ENCODE measurements at places on chromosomes 16 and 17.

DNA sequence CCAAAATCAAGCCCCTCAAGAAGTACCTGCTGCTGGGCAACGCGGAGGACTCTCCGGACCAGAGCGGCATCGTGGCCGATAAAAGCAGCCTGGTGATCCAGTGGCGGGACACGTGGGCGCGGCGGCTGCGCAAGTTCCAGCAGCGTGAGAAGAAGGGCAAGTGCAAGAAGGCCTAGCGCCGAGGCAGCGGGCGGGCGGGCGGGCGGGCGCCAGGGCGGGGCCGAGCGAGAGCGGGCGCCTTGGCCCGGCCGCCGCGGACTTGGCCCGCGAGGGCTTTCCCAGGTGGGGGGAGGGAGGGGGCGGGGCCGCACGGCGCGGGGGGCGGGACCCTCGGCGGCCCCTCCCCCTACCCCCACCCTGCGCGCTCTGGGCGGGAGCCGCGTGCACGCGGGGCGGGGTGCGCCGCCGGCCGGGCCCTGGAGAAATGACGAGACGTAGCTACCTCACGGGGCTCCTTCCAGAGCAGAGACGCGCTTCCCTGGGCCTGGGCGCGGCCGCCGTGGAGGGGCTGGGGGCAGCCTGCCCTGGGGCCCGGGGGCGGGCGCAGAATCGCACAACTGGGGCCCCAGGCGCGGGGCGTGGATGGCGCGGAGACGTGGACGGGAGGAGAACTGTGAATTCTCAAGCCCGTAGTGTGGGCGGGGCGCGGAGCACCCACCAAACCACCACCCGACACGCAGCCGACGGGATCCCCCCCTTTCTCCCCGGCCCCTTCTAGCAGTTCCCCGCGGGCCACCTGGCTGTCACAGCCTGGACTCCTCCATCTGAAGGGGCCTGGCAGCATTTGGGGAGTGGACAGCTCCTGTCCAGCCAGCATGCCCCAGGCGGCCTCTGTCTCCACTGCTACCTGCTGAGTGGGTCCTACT lies 218.7 kb downstream of the NTN1 start:
- DNase-seq, result no peak

DNA sequence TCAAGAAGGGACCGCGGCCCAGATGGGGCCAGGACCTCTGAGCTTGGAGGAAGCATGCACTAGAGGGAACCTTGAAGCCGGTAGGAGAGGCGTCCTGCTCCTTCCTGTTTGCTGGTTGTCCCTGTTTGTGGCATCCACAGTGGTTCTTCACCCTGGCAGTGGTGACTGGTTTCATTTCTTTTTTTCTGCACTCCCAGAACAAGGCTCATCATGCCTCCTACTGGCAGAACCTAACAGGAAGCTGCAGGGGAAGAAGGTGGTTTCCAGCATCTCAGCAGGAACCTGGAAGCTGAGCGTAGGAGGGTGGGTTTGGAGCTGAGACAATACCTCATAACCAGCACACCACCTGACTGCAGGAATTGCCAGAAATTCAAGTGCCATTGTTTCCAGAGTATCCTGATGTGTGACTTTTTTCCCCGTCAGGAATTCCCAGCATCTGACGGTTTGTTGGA lies 5.8 kb downstream of the TMEM231 start:
- DNase-seq, result no peak

DNA sequence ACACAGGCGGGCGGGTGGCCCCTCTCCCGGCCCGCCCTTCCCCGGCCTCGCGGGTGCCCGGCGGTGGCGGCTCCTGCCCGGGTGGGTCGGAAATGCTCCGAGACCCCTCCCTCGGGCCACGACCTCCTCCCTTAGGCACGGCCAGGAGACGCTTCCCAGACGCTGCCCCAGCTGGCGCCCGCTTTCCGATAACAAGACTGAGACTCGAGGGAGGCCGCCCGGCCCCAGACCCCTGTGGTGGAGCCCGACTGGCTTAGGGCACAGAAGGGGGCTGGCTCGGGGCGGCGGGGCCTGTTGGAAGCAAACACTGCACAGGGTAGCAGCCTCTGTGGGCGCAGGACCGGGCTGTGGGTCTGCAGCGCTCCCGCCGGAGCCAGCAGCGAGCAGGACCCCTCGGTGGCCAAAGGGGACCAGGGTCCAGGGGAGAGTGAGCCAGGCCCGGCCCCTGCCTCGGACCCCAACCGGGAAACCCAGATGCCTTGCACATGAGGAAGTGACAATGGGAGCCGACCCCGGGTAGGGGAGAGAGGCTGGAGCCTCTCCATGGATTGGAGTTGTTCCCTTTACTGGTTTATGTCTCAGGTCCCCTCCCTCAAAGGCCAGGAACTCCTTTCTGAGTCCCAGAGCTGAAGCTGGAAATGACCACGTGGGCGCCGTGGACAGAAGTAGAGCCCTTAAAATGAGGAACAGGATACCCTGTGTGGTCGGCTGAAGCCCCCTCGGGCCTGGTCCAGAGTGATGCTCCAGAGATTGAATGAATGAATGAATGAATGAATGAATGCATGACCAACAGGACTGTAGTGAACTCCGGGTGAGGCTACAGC lies 19.8 kb upstream of the ADCY7 start:
- no peak for DNase-seq

DNA sequence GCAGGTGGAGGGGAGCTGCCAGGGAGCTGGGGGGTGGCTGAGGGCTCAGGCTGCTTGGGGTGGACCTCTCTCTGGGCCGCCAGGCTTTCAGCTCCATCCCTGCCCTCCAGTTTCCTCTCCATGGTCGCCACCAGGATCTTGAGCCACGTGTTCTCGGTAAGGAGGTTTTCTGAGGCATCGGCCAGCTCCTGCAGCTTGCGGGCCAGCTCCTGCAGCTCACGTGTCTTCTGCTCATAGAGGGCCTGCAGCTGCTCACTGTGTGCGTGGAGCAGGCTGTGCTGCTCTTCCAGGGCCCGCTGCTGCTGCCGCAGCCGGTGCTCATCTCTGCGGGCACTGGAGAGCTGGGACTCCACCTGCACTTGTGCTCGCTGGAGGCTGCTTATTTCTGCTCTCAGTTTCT lies 11.0 kb downstream of the SNN start:
- DNase-seq, result no peak

DNA sequence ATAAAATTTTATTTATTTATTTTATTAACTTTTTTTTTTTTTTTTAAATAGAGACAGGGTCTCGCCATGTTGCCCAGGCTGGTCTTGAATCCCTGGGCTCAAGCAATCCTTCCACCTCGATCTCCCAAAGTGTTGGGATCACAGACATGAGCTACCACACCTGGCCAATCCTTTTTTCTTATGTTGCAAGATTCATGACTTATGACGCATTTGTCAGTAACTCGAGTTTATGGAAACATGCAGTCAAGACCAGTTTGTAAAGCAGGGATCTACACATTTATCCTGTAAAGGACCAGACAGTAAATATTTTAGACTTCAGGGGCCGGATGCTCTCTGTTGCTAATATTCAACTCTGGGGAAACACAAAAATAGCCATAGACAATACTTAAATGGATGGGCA lies 9.4 kb upstream of the MAP2K6 start:
- DNase-seq, result no peak

DNA sequence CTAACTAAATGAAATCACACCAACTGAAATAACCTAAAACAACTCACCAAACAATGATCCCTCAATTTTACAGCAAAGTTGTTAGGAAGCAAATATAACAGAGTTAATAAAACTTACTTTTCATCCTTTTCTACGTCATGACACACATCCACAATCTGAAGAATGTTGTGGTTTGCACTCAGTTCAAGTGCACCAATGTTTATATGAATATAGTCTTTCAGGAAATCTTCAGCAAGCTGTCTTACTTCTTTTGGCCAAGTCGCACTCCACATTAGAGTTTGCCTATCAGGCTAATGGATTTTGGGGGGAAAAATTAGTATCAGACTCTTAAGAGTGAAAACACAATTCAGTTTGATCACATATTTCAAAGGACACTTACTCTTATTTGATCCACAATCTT lies 3.3 kb downstream of the DDX5 start:
- no peak for DNase-seq

GRCh38 chr17:33664116-33664840 lies 371.2 kb upstream of the ASIC2 start:
- no peak for DNase-seq

- DNase-seq, result no peak
These were observed 7.5 kb downstream of the NFE2L1 start for GRCh38 chr17:48055531-48056245.

- no peak for DNase-seq
These were observed 14.1 kb upstream of the MAPK3 start for GRCh38 chr16:30136971-30137605.

GRCh38 chr17:63974594-63975192 lies 2.0 kb upstream of the SCN4A start:
- DNase-seq, result no peak

DNA sequence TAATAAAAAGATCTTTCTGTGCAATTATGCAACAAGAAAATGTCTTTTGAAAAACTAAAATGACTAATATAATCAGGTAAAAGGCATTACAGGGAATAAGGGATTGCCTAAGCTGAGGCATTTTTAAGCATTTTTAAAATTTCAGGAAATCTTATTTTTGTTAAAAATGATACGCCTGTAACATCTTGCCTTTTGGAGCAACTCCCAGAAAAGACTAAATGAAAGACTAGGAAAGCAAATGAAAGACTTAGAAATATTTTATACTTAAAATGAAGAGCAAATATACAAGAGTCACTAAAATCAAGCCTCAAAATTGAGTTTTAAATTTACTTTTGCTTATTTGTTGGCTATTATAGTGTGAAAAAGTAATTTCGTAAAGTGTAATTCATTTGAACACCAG lies 55.8 kb downstream of the DUSP14 start:
- DNase-seq, result no peak

DNA sequence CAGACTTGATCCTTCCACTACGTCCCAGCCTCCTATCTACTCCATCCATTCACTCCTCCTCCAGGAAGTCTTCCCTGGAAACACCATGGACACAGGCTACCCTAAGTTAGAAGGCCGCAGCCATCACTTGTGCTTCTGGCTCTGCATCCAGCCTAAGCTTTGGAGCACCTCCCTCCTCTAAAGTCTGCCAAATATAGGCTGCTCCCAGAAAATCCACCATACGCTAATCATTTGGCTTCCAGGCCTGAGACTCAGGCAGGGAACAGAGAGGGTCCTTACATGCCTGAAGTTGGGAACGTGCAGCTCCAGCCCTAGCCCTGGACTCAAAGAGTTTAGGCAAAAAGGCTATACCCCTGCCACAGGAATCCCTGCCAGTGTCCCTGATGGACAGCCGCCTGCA lies 6.7 kb downstream of the PCGF2 start:
- no peak for DNase-seq

DNA sequence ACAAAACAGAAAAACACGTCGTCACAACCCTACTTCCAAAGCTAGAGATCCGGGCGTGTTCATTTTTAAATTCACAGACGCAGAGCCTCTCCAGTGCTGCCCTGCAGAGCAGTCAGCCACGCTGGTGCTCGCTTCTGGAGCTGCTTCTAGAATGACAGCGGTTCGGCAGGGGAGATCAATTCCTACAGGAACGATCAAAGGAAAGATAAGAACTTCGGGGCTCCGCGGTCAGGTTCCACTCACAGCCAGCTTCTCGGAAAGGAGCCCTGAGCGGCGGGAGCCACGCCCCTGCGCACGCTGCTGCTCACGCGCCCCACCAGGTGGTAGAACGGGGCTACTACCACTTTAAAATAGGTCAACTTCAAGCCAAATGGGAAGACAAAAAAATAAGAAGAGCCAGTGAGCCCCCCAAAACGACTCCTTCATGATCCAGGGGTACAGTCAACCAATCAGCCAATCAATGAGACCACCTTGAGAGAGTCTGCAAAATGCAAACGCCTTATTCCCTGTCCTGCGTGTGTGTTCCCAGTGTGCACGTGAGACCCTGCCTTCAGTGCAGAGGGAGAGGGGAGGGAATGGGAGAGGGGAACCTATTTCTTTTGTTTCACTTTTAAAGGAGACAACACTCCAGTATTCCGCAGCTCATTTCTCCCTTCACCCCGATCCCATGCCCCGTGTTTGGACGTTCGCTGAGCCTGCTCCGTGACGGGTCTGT lies 209.7 kb downstream of the RBFOX3 start:
- no peak for DNase-seq

GRCh38 chr17:75077496-75078283 lies 10.1 kb upstream of the SLC16A5 start:
- no peak for DNase-seq

- no peak for DNase-seq
These were observed 110.2 kb upstream of the CPHXL start for GRCh38 chr16:75836347-75837010.

DNA sequence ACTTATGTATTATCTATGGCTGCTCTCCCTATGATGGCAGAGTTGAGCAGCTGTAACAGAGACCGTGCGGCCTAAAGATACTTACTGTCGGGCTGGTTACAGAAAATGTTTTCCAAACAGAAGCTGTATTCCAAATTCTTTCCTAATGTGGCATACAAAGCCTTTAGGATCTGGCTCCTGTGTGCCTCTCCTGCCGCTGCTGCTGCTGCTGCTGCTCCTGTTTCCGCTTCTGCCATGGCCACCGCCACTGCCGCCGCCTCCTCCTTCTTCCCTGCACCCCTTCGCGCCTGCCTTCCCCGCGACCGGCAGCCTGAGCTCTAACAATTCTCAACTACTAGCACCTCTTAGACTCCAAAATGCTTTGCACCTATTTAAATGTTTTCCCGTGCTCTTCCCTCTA lies 263.9 kb upstream of the TBX2 start:
- no peak for DNase-seq

- no peak for DNase-seq
These were observed 3.8 kb downstream of the PLD2 start for GRCh38 chr17:4810696-4811290.

DNA sequence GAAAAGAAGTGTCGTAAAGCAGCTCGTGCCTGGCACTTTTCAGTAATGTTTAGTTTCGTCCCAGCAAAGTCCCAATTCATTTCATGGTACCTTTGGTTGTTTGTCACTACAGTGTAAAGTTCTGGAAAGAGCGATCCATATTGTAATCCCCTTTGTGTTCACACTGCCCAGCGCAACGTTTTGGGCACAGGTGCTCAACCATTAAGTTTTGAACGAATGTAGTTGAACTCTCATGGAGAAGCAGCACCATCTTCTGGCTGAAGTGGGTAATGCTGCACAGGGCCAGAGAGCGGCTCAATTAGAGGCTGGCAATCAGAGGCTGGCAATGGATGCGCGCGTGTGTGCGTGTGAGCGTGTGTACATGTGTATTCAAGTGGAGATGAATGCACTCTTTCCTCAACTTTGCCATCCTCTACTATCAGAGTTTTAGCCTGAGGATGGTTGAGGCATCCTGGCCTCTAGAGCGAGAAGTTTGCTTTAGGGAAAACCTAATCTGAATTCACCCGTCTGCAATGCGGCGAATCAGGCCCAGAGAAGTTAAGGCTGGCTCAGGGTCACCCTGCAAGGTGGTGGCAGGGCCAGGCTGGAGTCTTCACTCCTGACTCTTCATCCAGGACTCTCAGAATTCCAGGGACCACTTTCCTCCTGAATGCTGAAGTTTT lies 29.9 kb downstream of the DYNLL2 start:
- DNase-seq, result no peak
